ENCODE measurements at places on chromosomes 5 and 9. TPM values are rescaled to one million over a fixed set of nuclear protein-coding genes. Genes with fewer than 3 reads are reported as not detected.

GRCh38 chr5:77852514-77853352 lies 76.6 kb upstream of the TBCA start:
- DNase-seq = peak; percentile 13
- peak overlapping the region; percentile 48 for H3K4me3 ChIP-seq
- H3K4me1 ChIP-seq = peaks cover 20% of the 10 kb centered on the region
- H3K27ac ChIP-seq = no peak overlapping the region

GRCh38 chr9:121348221-121348620 lies 21.8 kb downstream of the STOM start:
- H3K27ac ChIP-seq = no peak overlapping the region
- H3K4me1 ChIP-seq = peaks cover 14% of the 10 kb centered on the region
- peaks cover 40% of the 10 kb centered on the region for H3K36me3 ChIP-seq
- no peak overlapping the region for H3K4me3 ChIP-seq
- DNase-seq = no peak
- H3K27me3 ChIP-seq = no peaks in the 10 kb centered on the region

DNA sequence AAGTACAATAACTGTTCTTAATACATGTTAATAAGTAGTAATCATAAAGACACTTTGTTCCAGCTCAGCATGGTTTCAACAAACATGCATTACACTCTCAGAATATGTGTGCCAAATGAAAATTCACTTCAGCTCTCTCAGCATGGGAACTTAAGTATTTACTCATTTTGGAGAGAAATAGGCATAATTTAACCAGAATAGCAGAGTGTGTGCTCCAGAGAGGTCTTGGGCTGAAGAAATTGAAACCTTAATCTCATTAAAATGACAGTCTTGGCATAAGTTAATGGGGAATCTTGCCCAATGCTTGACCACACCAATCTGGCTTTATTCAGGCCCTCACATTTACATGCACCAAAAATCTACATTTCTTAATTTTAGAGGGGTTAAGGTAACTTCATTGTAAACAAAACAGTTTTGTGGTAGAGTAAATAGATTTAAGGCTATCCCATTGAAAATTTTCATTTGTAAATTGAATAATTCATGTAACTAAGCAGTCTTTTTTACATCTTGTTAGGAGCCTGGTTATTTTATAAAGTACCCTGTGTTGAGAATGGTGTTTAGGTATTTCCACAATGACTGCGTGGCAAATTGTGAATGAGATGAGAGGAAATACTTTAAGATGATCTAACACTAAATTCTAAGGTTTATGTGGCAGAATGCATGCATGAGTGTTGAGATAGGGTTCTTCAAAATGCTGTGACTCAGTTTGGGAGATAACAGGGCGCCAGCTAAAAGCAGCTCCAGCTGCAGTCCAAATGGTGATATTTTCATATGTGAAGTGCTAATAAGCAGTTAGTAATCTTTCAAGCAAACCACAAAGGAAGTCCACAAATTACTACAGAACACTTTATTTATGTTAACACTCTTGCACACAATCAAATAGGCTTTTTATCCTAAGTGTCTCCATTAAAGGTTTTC lies 11.3 kb upstream of the LOX start:
- H3K4me1 ChIP-seq = no peaks in the 10 kb centered on the region
- no peaks in the 10 kb centered on the region for H3K36me3 ChIP-seq
- no peak overlapping the region for H3K27ac ChIP-seq
- no peak for DNase-seq
- no peak overlapping the region for H3K4me3 ChIP-seq

- DNase-seq = no peak
- no peaks in the 10 kb centered on the region for H3K36me3 ChIP-seq
- no peak overlapping the region for H3K27ac ChIP-seq
- H3K27me3 ChIP-seq = no peaks in the 10 kb centered on the region
- H3K4me3 ChIP-seq = no peak overlapping the region
Measured at GRCh38 chr5:112586596-112587062, 151.1 kb upstream of the APC start.

DNA sequence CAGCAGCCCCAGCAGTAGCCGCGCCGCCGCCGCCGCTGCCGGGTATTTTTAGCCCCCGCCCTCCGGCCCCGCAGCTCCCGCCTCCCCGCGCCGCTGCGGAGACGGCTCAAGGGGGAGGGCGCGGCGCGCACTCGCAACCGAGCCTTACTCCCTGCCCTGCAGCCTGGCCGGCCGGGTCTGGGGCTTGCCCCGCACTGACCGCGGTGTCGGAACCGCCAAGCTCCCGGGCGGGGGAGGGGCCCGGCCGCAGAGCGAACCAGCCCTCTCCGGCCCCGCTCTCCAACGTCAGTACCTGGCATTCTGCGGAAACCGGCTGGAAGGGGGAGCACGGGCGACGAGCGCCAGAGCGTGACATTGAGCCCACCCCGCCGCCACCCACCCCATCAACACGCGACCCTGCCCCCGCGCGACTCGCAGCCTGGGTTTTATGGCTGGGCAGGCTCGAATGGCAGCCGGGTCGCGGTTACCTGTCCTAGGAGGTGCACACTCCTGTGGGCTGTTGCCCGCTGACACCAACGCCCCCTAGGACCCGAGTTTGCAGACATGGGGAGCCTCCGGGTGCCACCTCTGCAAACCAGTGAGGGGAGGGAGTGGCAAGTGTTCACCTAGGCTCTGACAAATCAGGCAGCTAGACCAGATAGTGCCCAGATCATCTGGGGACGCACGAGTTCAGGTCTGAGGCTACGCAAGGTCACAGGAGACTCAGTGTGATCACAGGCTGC lies at the start of gene ACSL6:
TSS of gene ACSL6 (minus strand) at position 37 of the 722 bp plus-strand sequence. CDS start 105 bp downstream, outside the sequence.
- DNase-seq = no peak
- peaks cover 41% of the 10 kb centered on the region for H3K27me3 ChIP-seq
- no peak within 1 kb of the TSS for H3K27ac ChIP-seq
- H3K4me1 ChIP-seq = peaks cover 11% of the 10 kb centered on the region
- peak within 1 kb of the TSS; percentile 22 for H3K4me3 ChIP-seq
- H3K36me3 ChIP-seq = no peaks in the 10 kb centered on the region

- H3K4me3 ChIP-seq = no peak overlapping the region
- no peaks in the 10 kb centered on the region for H3K27me3 ChIP-seq
- H3K27ac ChIP-seq = no peak overlapping the region
- peak; percentile 3 for DNase-seq
Measured at GRCh38 chr9:73437758-73438157, 286.1 kb downstream of the ANXA1 start.

DNA sequence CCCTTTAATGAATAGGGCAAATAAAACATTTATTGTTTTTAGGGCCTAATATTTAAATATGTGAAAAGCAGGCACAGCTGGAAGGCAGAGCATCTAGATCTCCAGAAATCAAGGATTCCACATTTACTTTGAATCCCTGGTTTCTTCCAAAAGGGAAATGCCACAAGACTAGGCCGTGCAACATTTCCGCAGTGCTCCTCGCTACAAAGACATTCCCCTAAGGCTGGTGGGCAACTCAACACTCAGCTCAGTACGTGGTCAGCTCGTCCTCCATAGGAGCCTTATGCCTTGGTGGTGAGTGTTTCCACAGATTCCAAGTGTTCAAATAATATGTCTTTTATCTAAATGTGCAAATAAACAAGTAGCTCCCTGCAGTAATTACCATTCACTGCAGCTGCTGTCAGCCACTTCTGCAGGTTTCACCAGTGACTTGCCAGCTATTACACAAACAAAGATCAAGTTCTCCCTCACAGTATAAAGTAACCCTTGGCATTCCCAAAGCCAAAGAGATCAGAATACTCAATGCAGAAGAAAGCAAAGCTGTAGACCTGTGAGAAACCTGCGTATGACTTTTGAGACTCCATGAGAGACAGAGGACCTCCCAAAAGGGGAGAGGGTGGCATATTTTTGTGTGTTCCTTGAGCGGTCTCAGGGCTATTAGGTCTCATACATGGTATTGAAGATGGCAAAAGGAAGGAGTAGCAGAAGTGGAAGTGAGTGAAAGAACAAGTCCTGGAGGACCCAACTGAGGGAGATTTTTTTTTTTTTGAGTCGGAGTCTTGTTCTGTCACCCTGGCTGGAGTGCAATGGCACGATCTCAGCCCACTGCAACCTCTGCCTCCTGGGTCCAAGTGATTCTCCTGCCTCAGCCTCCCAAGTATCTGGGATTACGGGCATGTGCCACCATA lies 38.0 kb upstream of the TENT2 start:
- H3K27me3 ChIP-seq = no peaks in the 10 kb centered on the region
- H3K4me3 ChIP-seq = no peak overlapping the region
- no peak overlapping the region for H3K27ac ChIP-seq
- no peak for DNase-seq
- no peaks in the 10 kb centered on the region for H3K36me3 ChIP-seq

- H3K27ac ChIP-seq = no peak overlapping the region
- no peaks in the 10 kb centered on the region for H3K36me3 ChIP-seq
- DNase-seq = no peak
- H3K27me3 ChIP-seq = peaks cover 3% of the 10 kb centered on the region
- no peaks in the 10 kb centered on the region for H3K4me1 ChIP-seq
Measured at GRCh38 chr5:72151646-72152045, 44.4 kb downstream of the MAP1B start.

DNA sequence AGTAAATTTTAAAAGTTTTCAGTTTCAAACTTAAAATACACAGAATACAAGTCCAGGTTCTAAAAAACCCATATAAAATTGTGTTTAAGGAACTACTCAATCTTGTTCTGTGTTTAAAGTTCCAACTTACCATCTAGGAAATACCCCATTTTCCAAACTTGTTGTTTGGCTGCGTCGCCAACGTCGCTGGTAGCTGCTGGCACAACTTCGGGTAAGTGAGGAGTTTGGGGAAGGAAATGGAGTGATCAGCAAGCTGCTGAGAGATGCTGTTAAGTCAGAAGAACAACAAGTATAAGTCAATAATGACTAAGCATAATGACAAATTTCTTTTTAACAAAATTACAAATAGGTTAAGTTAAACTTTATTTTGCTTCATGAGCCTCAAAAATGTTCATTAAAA lies 71.3 kb upstream of the RAPGEF6 start:
- DNase-seq = peak; percentile 23
- H3K36me3 ChIP-seq = peaks cover 68% of the 10 kb centered on the region
- H3K4me1 ChIP-seq = no peaks in the 10 kb centered on the region
- H3K4me3 ChIP-seq = no peak overlapping the region

DNA sequence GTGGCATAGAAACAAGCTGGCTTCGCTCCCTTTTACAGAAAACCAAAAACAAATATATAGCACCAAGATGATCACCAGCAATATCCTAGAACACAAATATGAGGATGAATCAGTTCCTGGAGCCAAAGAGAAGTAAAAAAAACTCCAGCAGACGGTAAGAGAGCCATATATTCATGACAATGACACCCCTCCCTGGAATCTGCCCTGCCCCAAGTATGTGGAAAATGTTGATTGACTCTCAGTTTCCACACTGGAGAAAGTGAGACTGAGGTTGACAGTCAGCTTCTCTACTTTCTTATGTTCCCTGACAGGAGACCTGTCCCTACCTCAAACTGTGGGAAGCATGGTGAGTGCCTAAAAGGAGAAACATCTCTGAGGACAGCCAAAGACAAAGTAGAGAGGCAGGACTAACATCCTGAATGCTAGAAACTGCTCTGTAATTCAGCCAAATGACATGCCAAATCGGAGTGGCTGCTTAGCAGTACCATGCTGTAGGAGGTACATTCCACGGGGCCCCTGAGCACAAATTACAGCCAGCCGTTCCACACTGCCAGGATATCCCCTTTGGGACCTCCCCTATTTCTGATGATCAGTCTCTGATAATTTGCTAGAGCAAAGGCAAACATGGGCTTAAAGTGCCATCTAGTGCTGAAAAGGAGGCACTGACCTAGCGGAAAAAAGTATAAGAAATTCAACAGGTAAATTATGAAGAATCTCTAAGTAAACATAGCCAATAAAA lies 424.0 kb upstream of the RGMB start:
- H3K36me3 ChIP-seq = no peaks in the 10 kb centered on the region
- DNase-seq = no peak
- no peaks in the 10 kb centered on the region for H3K27me3 ChIP-seq
- no peak overlapping the region for H3K27ac ChIP-seq

DNA sequence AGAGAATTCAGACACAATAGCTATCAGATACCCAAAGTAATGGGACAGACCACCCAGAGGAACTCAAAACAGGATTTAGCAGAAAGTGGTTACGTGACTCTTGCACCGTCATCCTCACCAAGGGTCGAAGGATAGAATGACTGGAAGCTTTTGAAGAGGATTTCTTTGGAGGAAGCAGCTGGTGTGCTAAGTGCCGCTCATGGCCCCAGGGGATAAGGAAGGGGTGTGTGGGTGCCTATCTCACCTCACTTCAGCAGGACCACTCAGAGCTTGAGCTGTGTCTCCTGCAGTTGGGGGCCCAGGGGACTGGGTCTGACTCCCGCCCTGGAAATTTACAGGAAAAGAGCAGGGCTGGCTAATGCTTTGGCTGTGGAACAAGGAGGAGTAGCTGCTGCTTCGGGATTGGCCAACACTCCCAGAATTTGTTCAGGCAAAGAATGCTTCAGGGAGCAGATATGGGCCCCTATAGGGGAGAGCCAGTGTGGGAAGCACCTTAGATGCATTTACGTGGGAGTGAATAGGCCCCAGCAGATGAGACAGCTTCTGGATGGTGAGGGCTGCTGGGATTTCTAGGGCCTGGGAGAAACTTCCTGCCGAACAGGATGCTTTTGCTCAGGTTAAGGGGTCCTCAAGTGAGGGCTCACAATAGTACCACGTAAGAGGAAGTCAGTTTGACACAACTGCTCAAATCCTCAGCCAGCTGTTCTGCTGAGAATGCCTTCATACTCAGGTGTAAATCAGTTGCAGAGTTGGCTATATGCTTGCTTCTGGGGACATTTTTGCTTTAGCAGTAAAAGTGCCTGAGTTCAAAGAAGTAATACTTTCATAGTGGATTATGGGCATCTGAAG lies 29.1 kb upstream of the TOMM5 start:
- H3K4me1 ChIP-seq = no peaks in the 10 kb centered on the region
- DNase-seq = no peak
- no peaks in the 10 kb centered on the region for H3K36me3 ChIP-seq
- no peaks in the 10 kb centered on the region for H3K27me3 ChIP-seq
- no peak overlapping the region for H3K27ac ChIP-seq

GRCh38 chr9:121840838-121841760 lies 189.7 kb downstream of the DAB2IP start:
- DNase-seq = no peak
- H3K4me1 ChIP-seq = no peaks in the 10 kb centered on the region
- H3K4me3 ChIP-seq = no peak overlapping the region
- H3K36me3 ChIP-seq = no peaks in the 10 kb centered on the region

DNA sequence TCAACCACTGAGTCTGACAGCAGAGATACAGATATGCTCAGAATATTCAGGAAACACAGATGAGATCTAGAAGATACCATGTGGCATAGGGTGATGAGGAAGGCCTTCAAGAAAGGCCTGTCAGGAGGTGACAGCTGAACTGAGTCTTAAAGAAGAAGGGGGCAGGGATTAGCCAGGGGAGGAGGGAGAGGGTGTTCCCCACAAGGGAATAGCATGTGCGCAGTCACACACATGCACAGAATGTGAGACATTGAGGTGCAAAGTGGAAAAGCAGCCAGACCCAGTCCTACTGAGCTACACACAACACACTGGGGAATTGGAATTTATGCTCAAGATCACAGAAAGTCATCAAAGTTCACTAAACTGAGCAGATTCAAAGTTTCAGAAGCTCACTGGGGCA lies 3.0 kb upstream of the SLC25A48 start:
- H3K27ac ChIP-seq = no peak overlapping the region
- no peaks in the 10 kb centered on the region for H3K36me3 ChIP-seq
- DNase-seq = no peak
- no peaks in the 10 kb centered on the region for H3K4me1 ChIP-seq
- H3K4me3 ChIP-seq = no peak overlapping the region
- peaks cover 7% of the 10 kb centered on the region for H3K27me3 ChIP-seq

The FAM81B gene
- polyA plus RNA-seq = not detected

The KIF24 gene
- polyA plus RNA-seq = 0.31 TPM

The OR2Y1 gene
- not detected for polyA plus RNA-seq

The PGM5 gene
- 1.2 TPM for polyA plus RNA-seq

The TNIP1 gene
- polyA plus RNA-seq = 30.8 TPM

The PCDHGA2 gene
- not detected for polyA plus RNA-seq

The SPACA9 gene
- 0.28 TPM for polyA plus RNA-seq

The GFPT2 gene
- not detected for polyA plus RNA-seq
